ENCODE measurements at places on chromosomes 7 and 10. TPM values are rescaled to one million over a fixed set of nuclear protein-coding genes. Genes with fewer than 3 reads are reported as not detected.

Gene NANOS1
- total RNA-seq, result 5.0 TPM

Gene ACBD5
- total RNA-seq, result 36.1 TPM

Gene PAPOLB
- total RNA-seq, result 0.06 TPM

Gene ITIH2
- total RNA-seq, result not detected

Gene GNAI1
- 18.4 TPM for total RNA-seq

Gene GSDME
- total RNA-seq, result 8.6 TPM

Gene SEC31B
- total RNA-seq, result 7.0 TPM

Gene PTPRN2
- total RNA-seq, result 1.9 TPM

Gene DKK1
- total RNA-seq, result not detected

Gene PKD2L1
- not detected for total RNA-seq

Gene CHRM2
- total RNA-seq, result 90.7 TPM

Gene WASL
- total RNA-seq, result 26.8 TPM

Gene HKDC1
- total RNA-seq, result not detected

Gene SUMF2
- 52.5 TPM for total RNA-seq
